ENCODE measurements at places on chromosomes 1 and 21.

- DNase-seq: no peak
Observed at GRCh38 chr1:29439615-29440014, 203.3 kb downstream of the PTPRU start.

- DNase-seq: no peak
Observed at GRCh38 chr1:204885288-204885711, 14.6 kb downstream of the NFASC start.

GRCh38 chr1:229192031-229192430 lies 78.9 kb upstream of the RAB4A start:
- DNase-seq: no peak

DNA sequence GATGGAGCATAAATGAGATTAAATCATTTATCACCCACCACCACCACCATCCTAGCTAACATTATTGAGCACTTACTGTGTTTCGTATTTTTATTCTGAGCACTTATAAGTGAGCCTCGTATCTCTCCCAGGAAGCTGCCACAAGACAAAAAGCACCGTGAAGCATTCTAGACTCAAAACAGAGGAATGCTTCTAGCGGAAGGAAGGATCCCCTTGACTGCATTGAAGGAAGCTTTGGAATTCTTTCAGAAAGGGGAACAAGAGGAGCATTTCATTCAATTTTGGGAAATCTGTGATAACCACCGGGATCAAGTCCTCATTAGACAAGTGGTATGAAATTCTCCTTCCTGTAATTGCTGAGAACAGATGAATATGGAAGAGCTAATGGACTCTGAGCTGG lies 66.3 kb downstream of the PTPN14 start:
- DNase-seq: no peak

DNA sequence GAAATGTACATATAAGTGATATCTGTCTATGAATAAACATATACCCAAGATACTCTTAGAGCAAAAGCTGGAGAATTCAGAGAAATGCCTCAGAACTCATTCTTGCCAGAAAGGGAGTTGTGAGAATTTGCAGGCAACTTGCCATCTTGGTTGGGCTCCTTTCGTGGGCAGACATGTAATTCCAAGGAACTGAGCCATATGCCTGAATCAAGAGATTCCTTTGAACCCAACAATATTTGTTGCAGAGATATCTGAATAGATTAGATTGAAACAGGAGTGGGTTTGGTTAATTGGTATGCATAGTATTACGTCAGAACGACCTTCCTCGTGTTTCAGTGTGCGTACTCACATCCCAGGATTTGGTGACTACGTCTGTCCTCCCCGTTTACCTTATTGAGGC lies 67.0 kb downstream of the TGFB2 start:
- no peak for DNase-seq

DNA sequence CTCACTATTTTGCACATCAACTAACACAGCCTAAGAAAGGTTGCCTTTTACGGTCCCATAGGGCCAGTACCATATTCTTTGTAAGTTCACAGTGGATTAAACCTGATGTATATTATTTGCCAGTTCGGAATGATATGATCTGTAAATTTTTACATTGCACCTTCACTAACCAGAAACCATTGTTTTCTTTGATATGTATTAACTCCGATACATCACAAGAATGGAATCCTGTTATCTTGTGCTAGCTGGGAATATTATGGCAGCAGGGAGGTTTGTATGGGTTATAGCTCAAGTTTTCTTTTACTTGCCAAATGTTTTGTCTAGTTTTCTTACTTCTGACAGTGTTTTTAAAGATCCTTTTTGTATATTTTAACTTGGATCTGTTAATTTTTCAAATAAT lies 51.4 kb upstream of the S1PR1 start:
- DNase-seq: no peak

DNA sequence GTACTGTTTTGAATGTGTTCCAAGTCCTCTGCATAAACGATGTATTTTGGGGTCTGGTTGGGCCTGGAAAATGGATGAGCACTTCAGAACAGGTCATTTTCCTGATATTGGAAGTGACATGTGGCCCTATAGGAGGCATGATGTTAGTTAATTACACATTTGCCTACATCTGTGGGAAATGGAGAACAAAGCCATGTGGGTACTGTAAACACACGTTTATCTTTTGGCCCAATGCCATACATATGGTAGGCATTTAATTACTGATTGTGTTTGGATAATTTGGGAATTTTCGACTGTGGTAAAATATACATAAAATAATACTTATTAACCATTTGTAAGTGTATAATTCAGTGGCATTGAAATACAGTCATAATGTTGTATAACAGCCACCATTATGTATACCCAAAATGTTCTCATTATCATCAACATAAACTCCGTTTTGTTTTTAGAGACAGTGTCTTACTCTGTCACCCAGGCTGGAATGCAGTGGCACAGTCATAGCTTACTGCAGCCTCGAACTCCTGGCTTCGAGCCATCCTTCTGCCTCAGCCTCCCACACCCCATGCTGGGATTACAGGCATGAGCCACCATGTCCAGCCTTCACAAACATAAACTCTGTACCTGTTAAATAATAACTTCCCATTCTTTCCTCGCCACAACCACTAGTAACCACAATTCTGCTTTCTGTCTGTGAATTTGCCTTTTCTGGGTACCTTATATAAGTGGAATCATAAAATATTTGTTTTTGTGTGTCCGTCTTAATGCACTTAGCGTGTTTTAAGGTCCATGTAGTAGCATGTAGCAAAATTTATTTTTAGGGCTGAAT lies 11.9 kb upstream of the RNPEP start:
- DNase-seq: no peak

DNA sequence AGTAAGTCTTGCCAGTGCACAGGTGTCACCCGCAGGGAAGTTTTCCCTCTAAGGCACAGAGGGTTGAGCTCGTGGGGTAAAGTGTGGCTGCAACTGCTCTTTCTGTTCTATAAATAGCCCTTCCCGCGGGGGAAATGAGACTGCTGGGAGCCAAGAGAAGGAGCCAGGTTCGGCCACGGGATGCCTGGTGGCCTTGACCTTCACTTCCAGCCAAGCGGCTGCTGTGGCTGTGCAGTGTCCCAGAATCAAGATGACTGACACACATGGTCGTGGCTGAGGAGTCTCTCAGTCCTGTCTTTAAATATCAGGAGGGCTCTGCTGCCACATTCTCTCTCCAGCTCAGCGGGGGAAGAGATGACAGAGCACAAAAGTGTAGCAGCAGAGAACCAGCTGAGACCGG lies 154.1 kb upstream of the VAMP3 start:
- no peak for DNase-seq

- DNase-seq: no peak
Observed at GRCh38 chr1:225525377-225525776, 97.5 kb upstream of the LBR start.

DNA sequence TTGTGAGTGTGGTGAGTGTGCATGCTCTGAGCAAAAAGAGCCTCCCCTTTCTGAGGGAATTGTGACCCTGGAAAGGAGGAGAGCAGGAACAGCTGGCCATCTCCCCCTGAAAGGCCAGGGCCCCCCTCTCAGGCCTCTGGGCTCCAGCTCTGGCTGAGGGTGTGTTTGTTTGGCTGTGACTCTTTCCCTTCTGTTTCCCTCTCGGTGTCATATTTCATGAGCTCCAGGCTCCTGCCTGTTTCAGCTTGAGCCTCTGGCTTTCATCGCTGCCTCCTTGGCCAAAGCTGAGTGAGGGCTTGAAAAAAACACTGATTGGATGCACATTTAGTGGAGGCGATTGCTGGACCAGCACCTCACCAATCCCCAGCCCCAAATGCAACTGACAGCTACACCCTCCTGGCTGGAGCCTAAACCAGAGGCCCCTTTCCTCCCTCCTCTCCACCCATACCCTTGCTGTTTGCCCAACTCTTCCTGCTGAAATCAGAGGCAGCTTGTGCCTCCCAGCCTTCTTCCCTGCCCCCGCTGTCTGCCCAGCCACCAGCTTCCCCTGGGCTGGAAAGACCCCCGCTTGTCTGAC lies 64.1 kb downstream of the DDR2 start:
- no peak for DNase-seq

- DNase-seq: no peak
Observed at GRCh38 chr1:109705411-109705810, 6.6 kb upstream of the GSTM5 start.

GRCh38 chr1:219731771-219732170 lies 118.9 kb upstream of the ZC3H11B start:
- DNase-seq: no peak

GRCh38 chr1:78676347-78676982 lies 26.8 kb downstream of the IFI44 start:
- no peak for DNase-seq

DNA sequence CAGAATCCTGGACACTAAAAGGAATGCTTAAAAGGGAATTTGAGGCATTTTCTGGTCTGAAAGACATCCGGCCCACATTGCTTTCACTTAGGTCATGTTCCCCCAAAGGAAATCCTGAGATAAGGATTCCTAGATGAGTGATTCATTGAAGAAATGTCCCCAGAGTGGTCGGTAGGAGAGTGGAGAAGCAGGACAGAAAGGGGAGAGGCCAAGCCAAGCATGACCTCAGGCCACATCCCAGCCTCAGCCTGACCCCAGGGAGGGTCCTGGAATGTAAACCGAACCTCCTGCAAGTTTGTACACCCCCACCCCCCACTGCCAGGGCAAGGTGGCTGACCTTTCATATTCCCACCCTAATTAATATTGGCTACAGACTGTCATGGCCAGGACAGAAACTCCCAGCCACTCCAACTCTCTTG lies 16.6 kb downstream of the HIVEP3 start:
- no peak for DNase-seq
